Activated naive CD8-positive, alpha-beta T cell treated with anti-CD3 and anti-CD28 coated beads for 36 hours (primary cell): ENCODE measurements at places on chromosomes 12 and 14. TPM values are rescaled to one million over a fixed set of nuclear protein-coding genes. Genes with fewer than 3 reads are reported as not detected.

The CD9 gene
- total RNA-seq: 18.1 TPM

The DCAF11 gene
- total RNA-seq: 56.0 TPM

The CSRP2 gene
- total RNA-seq: 0.78 TPM

The SSTR1 gene
- not detected for total RNA-seq

The STAB2 gene
- not detected for total RNA-seq

The P2RX7 gene
- 3.9 TPM for total RNA-seq

The INSM2 gene
- total RNA-seq: not detected

The RNF10 gene
- total RNA-seq: 164 TPM

The TESPA1 gene
- 92.6 TPM for total RNA-seq

The KCNC2 gene
- not detected for total RNA-seq

The GPR68 gene
- total RNA-seq: 14.4 TPM

The SELPLG gene
- 23.0 TPM for total RNA-seq

The CCDC38 gene
- total RNA-seq: 0.16 TPM

The VDR gene
- 55.8 TPM for total RNA-seq

The TAS2R43 gene
- 0.29 TPM for total RNA-seq

The B3GNT4 gene
- total RNA-seq: 0.92 TPM

The CKB gene
- 3.1 TPM for total RNA-seq

The KRT6A gene
- total RNA-seq: not detected

The WDR20 gene
- 27.3 TPM for total RNA-seq

The PAN2 gene
- 32.3 TPM for total RNA-seq

The TSPAN8 gene
- not detected for total RNA-seq

The TAS2R14 gene
- 0.64 TPM for total RNA-seq
